ENCODE measurements at places on chromosomes 12 and 14. TPM values are rescaled to one million over a fixed set of nuclear protein-coding genes. Genes with fewer than 3 reads are reported as not detected.

GRCh38 chr14:20934148-20934762 is 21.0 kb upstream of the RNASE2 start:
- H3K27me3 ChIP-seq = no peaks in the 10 kb centered on the region
- no peaks in the 10 kb centered on the region for H3K4me1 ChIP-seq
- H3K27ac ChIP-seq = no peak overlapping the region
- no peak for DNase-seq
- no peaks in the 10 kb centered on the region for H3K36me3 ChIP-seq

GRCh38 chr14:95315579-95315978 is 4.1 kb downstream of the CLMN start:
- no peaks in the 10 kb centered on the region for H3K27me3 ChIP-seq
- no peak for DNase-seq

DNA sequence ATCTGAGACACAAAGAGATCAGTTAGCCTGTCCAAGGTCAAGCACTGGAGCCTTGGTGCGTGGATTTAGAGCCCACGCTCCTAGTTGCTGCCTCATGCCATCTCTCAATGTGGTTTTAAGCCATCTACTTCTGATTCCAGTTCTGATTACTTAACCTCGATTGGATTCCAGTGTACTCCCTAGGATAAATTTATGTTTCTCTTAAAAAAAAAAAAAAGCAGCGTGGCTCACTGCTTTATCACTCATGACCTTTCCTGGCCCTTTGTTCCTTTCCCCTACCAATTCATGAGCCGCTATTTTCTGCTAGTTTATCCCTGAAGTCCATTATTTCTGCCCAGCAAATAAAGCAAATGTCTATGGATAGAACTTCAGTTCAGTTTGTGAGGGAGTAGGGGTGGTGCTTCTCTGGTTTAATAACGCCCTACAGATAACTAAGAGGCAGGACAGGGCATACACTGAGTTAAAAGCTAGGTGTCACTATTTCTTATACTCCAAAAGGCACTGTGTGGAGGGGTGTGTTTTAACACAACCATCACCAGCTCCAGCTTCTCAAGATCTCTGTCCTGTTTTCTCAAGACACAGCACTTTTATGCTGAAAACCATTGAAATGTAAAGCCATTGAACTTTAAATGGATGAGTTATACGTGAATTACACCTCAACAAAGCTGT is 9.8 kb upstream of the PARP11 start:
- H3K4me1 ChIP-seq = no peaks in the 10 kb centered on the region
- H3K4me3 ChIP-seq = no peak overlapping the region
- H3K36me3 ChIP-seq = no peaks in the 10 kb centered on the region

GRCh38 chr14:101377069-101377468 is 184.2 kb upstream of the DIO3 start:
- H3K36me3 ChIP-seq = no peaks in the 10 kb centered on the region
- no peak overlapping the region for H3K4me3 ChIP-seq
- peak; percentile 60 for DNase-seq
- no peaks in the 10 kb centered on the region for H3K27me3 ChIP-seq
- H3K27ac ChIP-seq = no peak overlapping the region
- peaks cover 16% of the 10 kb centered on the region for H3K4me1 ChIP-seq

Gene CELA1
- not detected for total RNA-seq

GRCh38 chr12:40117818-40118217 is 11.9 kb upstream of the SLC2A13 start:
- no peak overlapping the region for H3K27ac ChIP-seq
- H3K36me3 ChIP-seq = no peaks in the 10 kb centered on the region
- H3K27me3 ChIP-seq = no peaks in the 10 kb centered on the region
- no peak for DNase-seq

- no peaks in the 10 kb centered on the region for H3K27me3 ChIP-seq
- peak overlapping the region; percentile 83 for H3K27ac ChIP-seq
- DNase-seq = no peak
- H3K36me3 ChIP-seq = peaks cover 32% of the 10 kb centered on the region
- peaks cover 44% of the 10 kb centered on the region for H3K4me1 ChIP-seq
These were observed 44.0 kb downstream of the RBMS2 start for GRCh38 chr12:56565510-56566101.

DNA sequence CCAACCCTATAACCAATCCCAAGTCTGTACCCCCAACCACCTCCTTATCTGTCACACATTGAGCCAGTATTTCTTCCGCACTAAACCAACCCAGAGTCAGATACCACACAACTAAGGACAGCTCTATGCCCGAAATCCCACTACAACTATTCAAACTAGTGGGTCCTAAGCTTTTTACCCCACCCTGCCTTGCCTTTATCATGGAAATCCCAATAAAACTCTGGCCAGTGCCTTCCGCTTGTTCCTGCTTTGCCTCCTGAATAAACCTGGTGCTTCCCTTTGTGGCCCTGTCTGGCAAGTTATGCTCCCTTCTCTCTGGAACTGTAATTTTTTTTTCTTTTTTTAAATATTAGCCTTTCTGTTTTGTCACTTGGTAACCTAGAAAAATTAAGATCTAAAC is 493.3 kb upstream of the SYT1 start:
- H3K27ac ChIP-seq = no peak overlapping the region
- H3K36me3 ChIP-seq = no peaks in the 10 kb centered on the region
- no peak overlapping the region for H3K4me3 ChIP-seq
- H3K27me3 ChIP-seq = no peaks in the 10 kb centered on the region
- DNase-seq = no peak

- no peaks in the 10 kb centered on the region for H3K27me3 ChIP-seq
- H3K27ac ChIP-seq = peak overlapping the region; percentile 69
- no peak overlapping the region for H3K4me3 ChIP-seq
- no peaks in the 10 kb centered on the region for H3K36me3 ChIP-seq
- peaks cover 90% of the 10 kb centered on the region for H3K4me1 ChIP-seq
These were observed 55.0 kb downstream of the CCDC85C start for GRCh38 chr14:99548871-99549515.

DNA sequence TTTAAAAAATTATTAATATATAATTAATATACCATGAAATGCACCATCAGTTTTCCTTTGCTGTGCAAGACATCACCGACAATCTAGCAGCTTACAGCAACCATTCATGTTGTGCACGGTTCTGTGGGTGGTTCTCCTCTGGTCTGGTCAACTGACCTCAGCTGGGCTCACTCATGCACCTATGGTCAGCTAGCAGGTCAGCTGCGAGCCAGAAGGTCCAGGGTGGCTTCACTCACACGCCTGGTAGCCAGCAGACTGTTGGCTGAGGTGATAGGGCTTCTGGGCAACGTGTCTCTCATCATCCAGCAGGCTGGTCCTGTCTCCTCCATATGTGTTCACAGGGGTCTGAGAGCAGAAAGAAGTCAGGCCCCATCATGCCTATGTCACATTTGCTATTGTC is 210.4 kb downstream of the KIF26A start:
- H3K27me3 ChIP-seq = no peaks in the 10 kb centered on the region
- DNase-seq = no peak
- no peaks in the 10 kb centered on the region for H3K36me3 ChIP-seq
- H3K4me1 ChIP-seq = no peaks in the 10 kb centered on the region

DNA sequence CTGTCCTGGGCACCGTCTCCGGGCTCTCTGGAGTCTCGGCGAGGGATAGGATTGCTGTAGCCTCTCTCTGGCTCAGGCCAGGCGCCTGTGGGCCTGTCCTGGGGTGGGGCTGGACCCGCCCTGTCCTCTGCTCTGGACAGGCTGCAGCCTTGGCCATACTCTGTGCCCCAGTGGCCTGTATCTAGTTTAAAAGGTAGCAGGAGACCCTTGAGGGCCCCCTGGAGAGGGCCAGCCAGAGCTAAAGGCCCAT is 1.8 kb downstream of the KIF26A start:
- no peaks in the 10 kb centered on the region for H3K36me3 ChIP-seq
- H3K27ac ChIP-seq = no peak overlapping the region
- peaks cover 47% of the 10 kb centered on the region for H3K4me1 ChIP-seq
- peaks cover 80% of the 10 kb centered on the region for H3K27me3 ChIP-seq

DNA sequence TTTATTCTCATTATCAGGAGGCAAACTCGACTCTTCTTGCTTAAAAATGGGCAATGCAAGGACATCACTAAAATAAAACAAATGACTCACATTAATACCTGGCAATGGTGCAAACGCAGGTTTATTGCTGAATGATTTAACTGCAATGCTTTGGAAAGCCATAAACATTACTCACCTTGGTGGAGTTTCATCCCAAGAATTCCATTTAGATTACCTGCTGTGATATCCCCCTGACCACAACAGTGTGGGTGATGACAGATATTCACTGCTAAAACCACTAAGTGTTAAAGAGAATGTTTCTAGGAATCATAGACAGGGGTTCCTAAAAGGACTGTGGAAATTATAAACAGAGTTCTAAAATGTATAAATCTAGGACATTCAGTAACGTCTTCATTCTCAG is 35.3 kb upstream of the CSRNP2 start:
- no peak overlapping the region for H3K27ac ChIP-seq
- no peaks in the 10 kb centered on the region for H3K27me3 ChIP-seq
- no peaks in the 10 kb centered on the region for H3K4me1 ChIP-seq

DNA sequence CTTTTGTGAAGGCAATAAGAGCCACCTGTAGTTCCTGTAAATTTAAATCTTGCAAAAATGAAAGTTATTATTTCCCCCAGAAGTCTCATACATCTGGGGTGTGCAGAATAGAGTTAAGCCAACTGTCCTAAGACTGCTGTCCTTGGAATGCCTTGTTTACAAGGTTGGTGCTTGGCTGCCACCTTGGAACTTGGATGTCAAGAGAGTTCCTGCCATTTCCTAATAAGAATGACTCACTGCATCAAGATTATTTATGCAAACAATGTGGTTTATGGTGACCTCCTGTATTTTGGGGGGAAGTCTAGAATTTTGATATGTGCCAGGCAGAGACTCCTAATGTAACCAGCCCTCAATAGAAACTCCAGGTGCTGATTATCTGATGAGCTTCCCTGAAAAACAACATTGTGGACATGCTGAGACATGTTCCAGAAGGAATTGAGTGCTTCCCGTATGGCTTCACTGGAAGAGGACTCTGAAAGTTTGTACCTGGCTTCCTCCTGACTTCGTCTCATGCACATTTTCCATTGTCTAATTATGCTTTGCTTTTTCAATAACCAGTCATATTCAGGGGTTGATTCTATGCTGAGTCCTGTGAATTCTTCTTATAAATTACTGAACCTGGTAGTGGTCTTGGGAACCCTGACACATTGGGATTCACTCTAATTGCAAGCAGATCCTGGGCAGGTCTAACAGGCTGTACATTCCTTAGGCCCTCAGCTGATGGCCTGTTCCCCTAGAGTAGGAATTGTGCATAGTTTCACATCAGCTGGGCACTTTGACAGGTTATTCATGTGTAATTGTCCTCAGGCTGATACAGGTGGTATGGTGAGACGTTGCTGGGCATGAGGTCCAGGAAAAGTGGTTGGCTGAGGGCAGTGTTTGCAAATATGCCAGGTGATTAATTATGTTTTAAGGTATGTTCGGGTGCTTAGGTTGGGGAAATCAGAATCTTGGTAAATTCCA is 1370.7 kb upstream of the TMEM132C start:
- no peaks in the 10 kb centered on the region for H3K4me1 ChIP-seq
- no peak overlapping the region for H3K27ac ChIP-seq
- no peaks in the 10 kb centered on the region for H3K36me3 ChIP-seq
- no peak overlapping the region for H3K4me3 ChIP-seq
- no peak for DNase-seq
- H3K27me3 ChIP-seq = no peaks in the 10 kb centered on the region

Gene DUSP6
- 66.0 TPM for total RNA-seq

- no peaks in the 10 kb centered on the region for H3K36me3 ChIP-seq
- peaks cover 6% of the 10 kb centered on the region for H3K4me1 ChIP-seq
- no peak for DNase-seq
These were observed 31.7 kb upstream of the INF2 start for GRCh38 chr14:104657563-104658324.

DNA sequence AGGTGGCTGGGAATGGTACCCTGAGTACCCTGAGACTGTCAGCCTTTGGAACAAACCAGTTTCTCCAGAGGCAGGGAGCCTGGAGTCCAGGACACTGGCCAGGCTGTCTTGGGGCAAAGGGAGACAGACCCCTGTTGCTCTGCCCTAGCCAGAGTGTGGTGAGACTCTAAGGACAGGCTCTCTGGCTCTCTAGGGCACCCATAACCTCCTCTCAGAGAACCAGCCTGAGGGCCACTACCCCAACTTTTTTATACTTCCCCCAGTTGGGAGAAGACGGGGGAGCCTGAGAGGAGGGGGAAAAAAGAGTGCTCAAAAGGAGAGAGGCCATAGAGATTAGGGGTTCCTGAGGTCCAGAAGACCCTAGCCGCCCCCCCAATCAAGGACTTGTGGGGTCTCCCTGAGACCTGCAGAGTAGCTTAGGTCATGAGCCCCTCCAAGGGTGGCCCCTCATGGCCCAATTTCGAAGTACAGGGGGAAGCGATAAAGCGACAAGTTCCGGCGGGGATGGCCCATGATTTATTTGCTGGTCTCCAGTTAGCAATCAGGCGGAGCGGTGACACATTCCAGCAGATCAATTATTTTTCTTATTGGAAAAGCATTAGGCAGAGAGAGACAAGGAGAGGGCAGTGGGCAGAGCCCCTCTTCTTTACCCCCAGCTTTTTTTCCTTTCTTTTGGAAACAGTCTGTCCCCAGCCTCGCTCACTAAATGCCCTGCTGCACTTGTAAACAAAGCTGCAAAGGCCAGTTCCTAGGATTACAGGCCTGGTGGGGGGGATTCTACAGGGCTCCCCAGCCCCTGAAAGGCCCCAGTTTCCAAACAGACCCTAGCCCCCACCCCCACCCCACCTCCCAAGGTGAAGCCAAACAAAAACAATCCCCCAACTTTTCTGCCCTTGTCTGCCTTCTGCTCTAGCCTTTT is 1.5 kb downstream of the HOXC8 start:
- DNase-seq = no peak
- H3K4me3 ChIP-seq = no peak overlapping the region
- peaks cover 37% of the 10 kb centered on the region for H3K4me1 ChIP-seq
- H3K27me3 ChIP-seq = peaks cover 99% of the 10 kb centered on the region
- H3K36me3 ChIP-seq = no peaks in the 10 kb centered on the region

- DNase-seq = no peak
- no peak overlapping the region for H3K4me3 ChIP-seq
- no peak overlapping the region for H3K27ac ChIP-seq
These were observed 25.2 kb downstream of the PMCH start for GRCh38 chr12:102172436-102172835.

DNA sequence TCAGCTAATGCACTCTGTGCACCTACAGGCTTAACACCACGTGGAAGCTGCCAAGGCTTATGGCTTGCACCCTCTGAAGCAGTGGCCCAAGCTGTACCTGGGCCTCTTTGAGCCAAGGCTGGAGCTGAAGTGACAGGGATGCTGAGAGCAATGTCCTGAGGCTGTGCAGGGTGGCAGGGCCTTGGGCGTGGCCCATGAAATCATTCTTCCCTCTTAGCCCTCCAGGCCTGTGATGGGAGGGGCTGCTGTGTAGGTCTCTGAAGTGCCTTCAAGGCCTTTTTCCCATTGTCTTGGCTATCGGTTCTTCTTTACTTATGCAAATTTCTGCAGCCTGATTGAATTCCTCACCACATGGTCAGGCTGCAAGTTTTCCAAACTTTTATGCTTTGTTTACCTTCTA is 47.4 kb upstream of the TMTC1 start:
- no peak overlapping the region for H3K4me3 ChIP-seq
- no peaks in the 10 kb centered on the region for H3K4me1 ChIP-seq

Gene STAB2
- total RNA-seq = not detected

- H3K4me3 ChIP-seq = no peak overlapping the region
- no peaks in the 10 kb centered on the region for H3K4me1 ChIP-seq
- no peaks in the 10 kb centered on the region for H3K27me3 ChIP-seq
- no peak for DNase-seq
- no peaks in the 10 kb centered on the region for H3K36me3 ChIP-seq
These were observed 34.6 kb downstream of the PHLDA1 start for GRCh38 chr12:75996861-75997447.
